ENCODE measurements at places on chromosomes 7 and 10.

DNA sequence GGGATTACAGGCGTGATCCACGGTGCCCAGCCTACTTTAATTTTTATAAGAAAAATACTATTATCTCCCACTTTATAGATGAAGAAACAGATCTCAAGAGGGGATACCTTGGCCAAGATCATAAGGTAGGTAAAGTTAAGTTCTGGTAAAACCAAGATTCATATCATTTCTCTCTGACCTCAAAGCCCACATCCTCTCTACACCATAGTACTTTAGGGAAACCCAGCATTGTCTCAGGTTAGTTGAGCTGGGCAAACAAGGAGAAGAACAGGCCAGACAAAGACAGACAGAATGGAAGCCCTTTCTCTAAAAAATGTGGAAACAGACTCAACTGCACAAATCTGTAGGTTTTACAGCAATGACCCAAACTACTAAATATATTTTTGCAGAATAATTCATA is 197.7 kb upstream of the FRMD4A start:
- no peak for DNase-seq

GRCh38 chr7:84245835-84246234 is 51.2 kb upstream of the SEMA3A start:
- DNase-seq = no peak

DNA sequence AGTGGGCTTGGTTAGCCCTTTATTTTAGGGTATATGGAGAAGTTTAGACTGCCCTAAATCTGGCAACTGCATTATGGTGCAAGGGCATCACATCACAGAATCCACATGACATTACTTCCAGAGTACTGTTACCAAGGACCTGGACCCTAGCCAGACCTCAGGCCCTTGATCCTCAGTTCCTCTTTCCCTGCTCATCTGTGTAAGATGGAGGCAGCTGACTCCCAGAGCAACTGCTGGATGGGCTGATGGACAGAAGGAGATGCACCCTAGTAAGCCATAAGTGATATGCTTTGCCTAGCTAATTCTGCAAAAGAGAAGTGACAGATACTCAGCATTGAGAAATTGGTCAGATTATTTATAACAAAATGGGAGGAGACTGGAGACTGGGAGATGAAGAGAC is 131.7 kb downstream of the DYNC1I1 start:
- no peak for DNase-seq

DNA sequence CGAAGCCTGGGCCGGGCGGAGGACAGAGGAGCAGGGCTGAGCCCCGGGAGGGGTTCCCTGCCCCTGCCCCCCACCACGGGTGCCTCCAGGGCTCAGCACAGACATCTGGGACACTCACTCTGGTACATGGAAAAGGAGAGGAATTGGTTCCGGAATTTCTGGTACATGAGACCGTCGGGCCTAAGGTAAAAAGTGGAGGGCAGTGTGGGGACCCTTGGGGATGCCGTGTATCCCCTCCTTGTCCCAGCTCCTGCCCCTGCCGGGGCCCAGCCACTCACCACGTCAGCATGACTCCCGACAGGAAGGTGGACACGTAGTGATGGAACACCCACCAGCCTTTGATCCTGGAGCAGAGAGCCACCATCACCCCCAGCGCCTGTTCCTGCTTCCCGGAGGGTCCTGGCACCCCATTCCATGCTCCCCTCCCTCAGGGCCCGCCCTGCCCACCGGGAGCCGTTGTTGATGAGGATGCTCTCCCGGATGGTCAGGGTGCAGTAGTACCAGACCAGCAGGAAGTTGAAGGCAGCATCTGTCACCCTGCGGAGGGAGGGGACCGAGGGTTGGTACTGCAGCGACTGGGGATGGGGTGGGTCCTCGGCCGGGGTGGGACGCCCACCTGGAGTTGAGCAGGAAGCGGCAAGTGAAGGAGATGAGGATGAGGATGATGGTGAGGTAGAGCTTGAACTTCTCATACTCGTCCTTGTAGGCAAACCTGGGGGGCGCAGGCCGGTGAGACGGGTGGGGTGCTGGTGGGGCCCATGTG is 6.4 kb downstream of the TMEM120A start:
- no peak for DNase-seq

- DNase-seq = no peak
These were observed 36.6 kb upstream of the ZMIZ2 start for GRCh38 chr7:44712012-44712411.

DNA sequence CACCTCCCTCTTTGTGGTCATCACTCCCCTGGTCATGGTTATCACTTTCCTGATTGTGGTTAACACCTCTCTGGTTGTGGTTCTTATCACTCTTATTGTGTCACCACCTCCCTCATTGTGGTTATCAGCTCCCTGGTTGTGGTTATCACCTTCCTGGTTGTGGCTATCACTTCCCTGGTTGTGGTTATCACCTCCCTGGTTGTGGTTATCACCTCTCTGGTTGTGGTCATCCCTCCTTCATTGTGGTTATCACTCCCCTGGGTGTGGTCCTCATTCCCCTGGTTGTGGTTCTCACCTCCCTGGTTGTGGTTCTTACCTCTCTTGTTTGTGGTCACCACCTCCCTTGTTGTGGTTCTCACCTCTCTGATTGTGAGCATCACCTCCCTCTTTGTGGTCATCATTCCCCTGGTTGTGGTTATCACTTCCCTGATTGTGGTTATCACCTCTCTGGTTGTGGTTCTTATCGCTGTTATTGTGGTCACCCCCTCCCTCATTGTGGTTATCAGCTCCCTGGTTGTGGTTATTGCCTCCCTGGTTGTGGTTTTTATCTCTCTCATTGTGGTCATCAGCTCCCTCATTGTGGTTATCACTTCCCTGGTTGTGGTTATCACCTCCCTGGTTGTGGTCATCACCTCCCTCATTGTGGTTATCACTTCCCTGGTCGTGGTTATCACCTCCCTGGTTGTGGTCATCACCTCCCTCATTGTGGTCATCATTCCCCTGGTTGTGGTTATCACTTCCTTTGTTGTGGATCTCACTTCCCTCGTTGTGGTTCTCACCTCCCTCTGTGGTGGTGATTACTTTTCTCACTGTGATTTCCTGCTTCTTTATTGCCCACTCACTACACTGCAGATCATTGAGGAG is 106.7 kb downstream of the GPR26 start:
- DNase-seq = no peak

DNA sequence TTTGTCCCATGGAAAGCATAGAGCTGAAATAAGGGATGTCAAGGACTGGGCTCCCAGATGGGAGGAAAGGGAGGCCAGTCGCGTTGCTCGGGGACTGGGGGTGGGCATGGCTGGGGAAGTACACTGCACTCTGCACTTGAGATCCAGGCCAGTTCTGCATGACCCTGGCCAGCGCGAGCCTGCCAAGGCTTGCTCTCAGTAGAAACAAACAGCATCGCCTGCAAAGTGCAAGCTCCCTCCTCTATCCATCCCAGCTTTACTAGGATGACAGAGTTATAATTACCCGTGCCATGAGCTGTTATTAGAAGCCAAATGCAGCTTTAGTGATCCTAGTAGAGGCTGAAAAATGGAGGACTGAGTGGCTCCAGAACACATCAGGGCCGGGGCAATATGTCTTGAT is 43.9 kb upstream of the PDCD4 start:
- no peak for DNase-seq

- DNase-seq = no peak
These were observed 22.0 kb upstream of the SLF2 start for GRCh38 chr10:100890673-100891317.

DNA sequence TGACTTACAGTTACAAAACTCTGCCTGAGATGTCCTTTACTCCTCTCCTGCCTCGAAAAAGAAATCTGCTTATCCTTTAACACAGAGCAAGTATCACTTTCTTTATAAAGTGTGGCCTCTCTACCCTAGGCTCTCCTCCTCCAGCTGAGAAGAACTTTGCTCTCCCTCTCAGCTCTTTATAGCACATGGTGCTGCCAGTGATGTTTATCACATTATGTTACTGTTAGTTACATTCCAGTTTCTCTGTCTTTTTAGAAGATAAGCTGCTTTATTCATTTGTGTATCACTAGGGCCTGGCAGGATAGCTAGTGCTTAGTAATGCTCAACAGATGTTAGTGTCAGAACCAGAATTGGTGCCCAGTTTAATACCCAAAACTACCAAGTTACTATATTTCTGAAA is 41.1 kb upstream of the TMEM229A start:
- DNase-seq = no peak

GRCh38 chr7:140041659-140042385 is 20.9 kb downstream of the PARP12 start:
- DNase-seq = no peak

DNA sequence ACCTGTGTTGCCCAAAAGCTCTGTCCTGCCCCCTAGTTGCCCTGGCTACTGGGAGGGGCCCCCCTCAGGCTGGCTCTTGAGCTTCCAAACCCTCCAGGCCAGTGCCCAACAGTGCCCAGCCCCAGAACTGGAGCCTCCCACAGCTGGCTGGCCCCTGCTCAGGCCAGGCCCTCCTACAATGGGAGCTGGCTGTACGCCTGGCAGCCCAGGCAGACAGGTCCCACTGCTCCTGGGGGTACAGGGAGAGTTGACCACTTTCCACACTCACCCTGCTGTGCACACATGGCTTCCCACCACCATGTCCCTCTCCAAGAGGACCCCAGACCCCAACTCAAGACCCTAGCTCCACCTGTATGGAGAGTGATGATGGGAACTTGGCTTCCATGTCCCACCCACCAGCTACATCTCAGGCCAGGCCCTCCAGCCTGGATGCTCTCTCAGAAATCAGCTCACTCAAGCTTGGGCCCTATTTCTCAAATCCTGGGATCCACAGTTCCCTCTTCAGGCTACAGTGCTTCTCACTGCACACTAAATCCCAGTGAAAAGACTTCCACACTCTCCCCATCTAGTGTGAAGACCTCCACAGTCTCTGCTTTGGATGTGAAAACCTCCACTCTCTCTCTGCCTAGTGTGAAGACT is 92.6 kb downstream of the OAT start:
- DNase-seq = no peak

GRCh38 chr7:75623390-75624133 is 115.2 kb downstream of the HIP1 start:
- DNase-seq = no peak

DNA sequence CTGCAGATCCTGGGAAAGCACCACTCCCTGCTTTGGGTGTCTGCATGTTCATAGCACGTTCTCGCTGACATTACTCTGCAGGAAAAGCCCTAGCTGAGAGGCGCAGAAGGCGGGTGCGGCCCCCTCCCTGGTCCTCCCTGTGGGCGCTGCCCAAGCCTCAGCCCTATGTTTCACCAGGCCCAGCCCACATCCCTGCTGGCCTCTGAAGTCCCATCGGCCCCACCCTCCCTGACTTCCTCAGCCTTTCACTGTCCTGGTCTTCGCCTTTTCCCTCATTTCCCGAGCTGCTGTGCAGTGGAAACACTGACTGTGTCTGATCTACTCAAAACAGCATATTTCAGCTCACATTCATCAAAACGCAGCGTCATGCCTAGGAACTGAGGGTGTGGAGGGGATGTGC is 36.3 kb upstream of the DIP2C start:
- DNase-seq = no peak

DNA sequence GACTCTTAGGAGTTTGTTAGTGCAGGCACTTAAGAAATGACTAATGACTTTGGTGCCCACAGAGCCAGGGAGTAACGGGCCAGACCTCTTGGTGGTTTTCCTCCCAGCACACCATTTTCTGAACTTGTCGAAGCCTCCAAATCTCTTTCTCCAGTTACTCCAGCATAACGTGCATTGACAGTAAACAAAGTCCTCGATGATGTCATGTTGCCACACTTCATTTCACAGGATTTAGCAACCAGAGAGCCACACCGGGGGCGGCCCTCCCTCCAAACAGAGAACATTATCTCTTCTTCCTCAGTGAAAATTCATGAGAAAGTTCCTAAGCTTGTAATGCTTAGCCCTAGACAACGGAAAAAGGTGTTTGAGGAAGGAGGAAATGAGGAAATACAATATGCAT is 4.0 kb upstream of the SVOPL start:
- DNase-seq = no peak

DNA sequence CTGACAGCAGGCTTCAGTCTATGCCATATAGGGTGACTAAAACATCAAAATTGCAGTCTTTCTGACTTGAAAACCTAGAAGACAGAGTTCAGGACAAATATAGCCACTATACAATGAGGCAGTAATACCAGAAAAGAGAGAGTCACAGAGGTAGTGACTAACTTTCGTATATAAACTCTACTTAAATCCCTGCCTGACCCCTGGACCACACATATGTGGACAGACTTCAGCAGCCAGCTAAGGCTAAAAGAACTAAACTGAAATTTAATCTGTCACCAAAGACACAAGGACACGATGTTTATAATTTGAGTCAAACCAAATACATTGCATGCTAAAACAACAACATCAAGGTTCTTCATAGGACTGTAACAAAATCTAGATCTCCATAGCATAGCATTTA is 64.6 kb upstream of the MACROH2A2 start:
- no peak for DNase-seq

- DNase-seq = no peak
These were observed 150.9 kb downstream of the SND1 start for GRCh38 chr7:127802845-127803244.

DNA sequence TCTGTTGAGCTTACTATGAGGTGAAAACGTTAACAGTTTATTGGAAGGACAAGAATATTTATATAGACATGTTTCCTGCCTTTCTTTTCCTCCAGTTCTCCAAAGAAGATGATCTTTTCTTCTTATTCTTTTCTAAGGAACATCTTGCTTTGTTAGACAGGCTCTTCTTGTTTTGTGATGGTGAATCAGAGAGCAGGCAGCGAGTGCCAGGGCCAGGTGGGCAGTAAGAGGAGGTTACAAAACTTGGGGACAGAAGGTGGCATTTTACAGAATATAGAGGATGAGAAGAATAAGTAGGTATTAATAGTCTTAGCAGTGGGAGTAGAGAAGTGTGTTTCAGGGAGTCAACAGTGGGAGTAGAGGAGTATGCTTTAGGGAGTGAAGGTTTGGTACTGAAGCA is 223.6 kb downstream of the ARL4A start:
- DNase-seq = no peak

GRCh38 chr7:78420001-78420400 is 621.4 kb downstream of the PHTF2 start:
- DNase-seq = no peak

GRCh38 chr10:16894821-16895220 is 77.6 kb upstream of the RSU1 start:
- no peak for DNase-seq

- DNase-seq = no peak
These were observed 46.6 kb downstream of the LRRN3 start for GRCh38 chr7:111137296-111138192.

DNA sequence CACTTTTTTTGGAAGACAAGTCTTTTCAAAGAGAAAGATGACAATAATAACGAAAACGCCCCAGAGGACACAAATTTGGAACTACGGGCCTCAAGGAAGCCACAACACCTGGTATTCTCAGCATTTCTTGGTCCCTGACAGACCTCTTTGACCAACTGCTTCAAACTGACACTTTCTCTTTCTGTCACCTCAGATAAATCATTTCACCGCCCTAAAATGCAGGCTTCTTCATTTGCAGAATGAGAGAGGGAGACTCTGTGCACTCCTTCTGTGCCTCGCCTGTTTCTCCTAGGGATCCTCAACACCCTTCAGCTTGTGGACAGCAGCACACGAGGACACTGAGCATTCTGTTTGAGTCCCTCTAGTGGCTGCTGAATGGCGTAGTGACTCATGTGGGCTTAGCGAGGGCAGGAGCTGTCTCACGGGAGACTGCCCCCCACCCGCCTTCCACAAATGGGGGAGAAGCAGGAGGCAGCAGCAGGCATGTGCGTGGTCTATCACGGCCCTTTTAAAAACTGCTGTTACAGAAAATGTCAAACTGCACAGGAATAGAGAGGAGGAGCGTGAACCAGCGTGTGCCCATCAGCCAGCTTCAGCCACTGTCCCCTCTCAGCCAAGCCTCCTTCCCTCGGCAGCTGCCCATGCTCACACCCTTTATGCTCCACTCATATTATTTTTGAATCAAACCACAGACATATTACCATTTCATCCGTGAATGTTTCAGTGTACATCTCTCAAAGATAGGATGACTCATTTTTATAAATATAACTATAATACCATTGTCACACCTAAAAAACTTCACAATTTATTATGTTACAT is 41.4 kb downstream of the GSDME start:
- no peak for DNase-seq
